H9 (cell line): ENCODE measurements at places on chromosomes 7 and 10. TPM values are rescaled to one million over a fixed set of nuclear protein-coding genes. Genes with fewer than 3 reads are reported as not detected.
A peak's percentile ranks its signal among the peaks of the same experiment; 100 is the strongest.

- DNase-seq = no peak
Measured at GRCh38 chr7:54785261-54785660, 26.2 kb upstream of the SEC61G start.

- DNase-seq = no peak
Measured at GRCh38 chr10:119539359-119539825, 3.1 kb downstream of the RGS10 start.

DNA sequence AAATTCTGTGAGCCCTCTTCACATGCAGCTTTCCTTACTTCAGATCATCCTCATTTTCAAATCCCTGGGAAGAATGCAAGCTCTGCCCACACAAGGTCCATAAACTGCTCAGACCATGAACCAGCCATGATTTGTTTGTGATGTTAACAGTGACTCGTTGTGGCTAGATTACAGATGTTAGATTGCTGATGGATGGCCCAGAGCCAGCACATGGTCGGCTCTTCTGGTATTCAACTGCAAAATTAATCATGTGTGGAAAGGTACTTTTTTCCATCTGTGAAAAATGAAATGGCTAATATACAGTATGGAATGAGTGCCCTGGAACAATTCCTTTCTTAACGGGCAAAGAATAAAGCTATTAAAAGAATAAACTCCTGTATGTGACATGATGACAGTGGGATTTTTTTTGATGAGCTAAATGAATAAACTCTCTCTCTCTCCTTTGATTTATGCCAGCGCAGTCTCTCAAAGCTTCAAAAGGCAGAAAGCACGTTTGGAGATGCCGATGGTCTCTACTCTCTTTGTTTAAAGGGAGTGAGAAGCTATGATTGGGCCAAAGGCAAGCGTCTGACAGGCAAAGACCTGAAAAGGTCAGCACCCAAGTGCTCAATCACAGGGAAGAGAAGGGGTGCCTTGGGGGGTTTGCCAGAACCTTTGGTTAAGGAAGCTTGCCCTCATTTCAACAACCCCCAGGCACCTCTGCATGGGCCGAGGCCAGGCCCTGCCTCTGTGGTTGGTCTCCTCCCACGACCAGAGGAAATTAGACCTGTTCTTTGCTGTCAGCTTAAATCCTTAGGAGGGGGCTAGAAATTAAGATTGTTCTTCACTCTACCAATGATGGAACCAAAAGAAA, 444.0 kb upstream of the NFE2L3 start:
- DNase-seq = no peak

DNA sequence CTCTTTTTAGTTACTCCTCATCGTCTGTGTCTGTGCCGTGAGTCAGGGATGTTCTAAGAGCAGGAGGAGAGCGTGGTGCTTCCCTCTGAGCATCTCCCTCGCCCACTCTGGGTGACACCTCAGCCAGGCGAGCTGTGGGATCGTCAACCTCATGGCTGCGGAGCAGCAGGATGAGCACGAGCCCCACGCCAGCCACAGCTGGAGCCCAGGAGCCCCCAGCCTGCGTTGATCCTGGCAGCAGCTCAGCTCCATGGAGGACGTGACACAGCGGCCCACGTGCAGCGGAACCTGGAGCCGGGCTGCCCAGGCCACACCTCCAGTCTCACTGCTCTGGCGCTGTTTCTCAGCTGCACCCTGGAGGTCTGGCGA, 512.0 kb downstream of the PTPRN2 start:
- no peak for DNase-seq

DNA sequence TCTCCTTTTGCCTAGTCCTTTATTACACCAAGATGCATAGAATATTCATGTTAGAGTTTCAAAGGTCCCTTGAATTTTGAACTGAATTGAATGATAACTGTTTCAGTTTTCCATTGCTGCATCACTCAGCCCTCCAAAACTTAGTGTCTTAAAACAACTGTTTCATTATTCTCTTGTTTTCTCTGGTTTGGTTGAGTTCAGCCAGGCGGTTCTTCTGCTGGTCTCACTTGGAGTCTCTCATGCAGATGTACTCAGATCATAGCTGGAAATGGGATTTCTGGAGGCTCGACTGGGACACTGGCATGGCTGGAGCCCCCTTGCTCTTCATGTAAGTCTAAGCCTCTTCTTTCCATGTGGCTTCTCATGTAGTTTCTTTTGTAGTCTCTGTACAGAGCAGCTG, 107.2 kb upstream of the MKI67 start:
- DNase-seq = no peak

DNA sequence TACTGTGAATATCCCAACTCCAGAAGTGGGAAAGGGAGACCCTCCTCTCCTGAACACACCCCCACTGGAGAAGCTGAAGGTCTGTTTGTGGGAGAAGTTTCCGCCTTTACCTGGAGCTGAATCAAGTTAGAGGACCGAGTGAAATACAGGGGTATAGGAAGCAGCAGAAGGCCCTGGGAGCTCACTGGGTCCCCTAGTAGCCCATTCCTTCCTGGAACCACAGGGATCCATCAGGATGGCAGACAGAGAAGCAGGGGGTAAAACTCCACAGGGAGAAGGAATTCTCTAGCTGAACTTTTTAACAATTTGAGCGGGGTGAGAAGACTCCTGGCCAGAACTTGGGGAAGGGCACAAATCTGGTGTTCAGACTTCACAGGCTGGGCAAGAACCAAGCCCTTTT, 275.8 kb downstream of the GRID1 start:
- DNase-seq = no peak

DNA sequence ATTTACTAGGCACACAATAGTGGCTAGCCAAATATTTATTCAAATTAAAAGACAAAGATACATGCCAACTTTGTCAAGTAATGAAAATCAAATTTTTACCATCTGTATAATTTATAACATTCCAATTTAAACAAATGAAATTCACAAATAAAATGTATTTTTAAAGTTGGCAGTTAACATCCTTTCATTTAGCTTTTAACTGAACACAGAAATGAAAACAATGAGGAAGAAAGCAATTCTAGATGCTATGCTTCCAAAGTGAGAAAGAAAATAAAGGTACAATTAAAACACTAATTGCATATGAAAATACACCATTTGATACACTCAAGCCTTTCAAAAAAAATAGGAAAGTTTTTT, 123.1 kb downstream of the MPP7 start:
- DNase-seq = no peak

GRCh38 chr10:29681676-29682448, 47.1 kb upstream of the SVIL start:
- no peak for DNase-seq

DNA sequence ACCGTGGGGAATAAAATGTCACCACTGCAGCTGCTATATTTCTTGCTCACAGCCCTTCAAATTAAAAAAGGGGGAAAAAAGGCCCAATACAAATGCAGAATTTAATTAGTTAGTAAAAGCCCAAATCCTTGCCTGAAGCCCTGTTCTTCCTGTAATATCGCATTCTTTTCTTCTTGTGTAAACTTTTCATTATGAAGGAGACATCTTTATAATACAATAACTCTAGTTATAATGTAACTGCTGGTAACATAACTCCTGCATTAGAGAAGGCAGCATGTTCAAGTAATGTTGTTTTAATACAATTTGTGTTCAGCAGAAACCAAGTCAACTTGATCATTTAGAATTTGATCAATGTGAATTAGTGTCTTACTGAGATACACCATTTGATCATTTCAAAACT, 250.9 kb downstream of the CHCHD3 start:
- DNase-seq = no peak

- no peak for DNase-seq
Measured at GRCh38 chr10:29836396-29836795, 201.6 kb upstream of the SVIL start.

DNA sequence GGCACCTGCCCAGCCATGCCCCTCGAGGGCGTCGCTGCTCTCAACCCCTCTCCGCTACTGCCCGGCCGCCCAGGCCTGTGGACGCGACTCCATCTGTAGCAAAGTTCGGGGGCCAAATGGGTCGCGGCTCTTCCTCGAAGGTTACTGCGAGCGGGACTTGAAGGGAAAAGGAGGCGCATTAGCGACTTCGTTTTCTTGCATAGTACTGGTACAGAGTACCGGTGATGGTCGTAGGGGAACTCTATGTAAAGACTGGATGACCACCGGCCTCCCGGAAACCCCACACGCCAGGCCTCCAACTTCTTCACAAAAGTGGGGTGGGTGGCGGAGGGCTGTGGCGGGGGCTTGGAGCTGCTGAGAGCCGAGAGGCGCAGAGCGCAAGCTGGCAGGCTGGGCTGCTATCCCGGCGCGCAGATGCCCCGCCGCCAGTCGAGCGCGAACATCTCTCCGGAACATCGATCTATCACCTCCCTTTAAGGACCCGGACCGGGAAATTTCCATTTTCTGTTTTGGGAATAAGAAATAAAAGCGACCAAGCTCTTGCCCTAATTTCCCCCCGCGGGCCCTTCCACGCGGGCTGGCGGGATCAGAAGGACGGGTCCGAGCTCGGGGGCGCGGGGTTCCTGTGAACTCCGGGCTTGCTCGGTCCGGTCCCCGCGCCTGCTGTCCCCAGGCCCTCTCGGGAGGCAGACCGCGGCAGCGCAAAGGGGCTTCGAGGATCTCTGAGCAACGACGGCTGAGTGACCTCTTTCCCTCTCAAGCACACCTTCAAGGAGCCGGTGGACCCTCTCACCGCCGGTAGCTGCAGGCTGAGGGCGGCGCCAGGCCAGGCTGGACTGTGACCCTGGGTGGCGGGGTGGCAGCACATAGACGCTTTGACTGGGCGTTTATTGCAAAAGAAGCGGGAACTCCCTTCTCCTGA, 12.2 kb upstream of the FEZF1 start:
- peak; percentile 70 for DNase-seq

GRCh38 chr7:102898532-102898859, 14.3 kb upstream of the LRRC17 start:
- DNase-seq = no peak

The CCNY gene
- total RNA-seq = 62.1 and 69.2 TPM in 2 replicates

The CYP3A4 gene
- not detected in 2 replicates for total RNA-seq

The PODXL gene
- total RNA-seq = 727 and 732 TPM in 2 replicates

The TSPAN13 gene
- 16.4 and 18.7 TPM in 2 replicates for total RNA-seq

The TMEM236 gene
- not detected in 2 replicates for total RNA-seq

The FOXK1 gene
- 14.4 and 14.8 TPM in 2 replicates for total RNA-seq

GRCh38 chr7:129739427-129739826, 127.9 kb downstream of the NRF1 start:
- DNase-seq = no peak

- DNase-seq = peak; percentile 27
Measured at GRCh38 chr7:151890355-151891004, 13.6 kb upstream of the PRKAG2 start.

GRCh38 chr7:150428671-150429451, 21.6 kb upstream of the GIMAP8 start:
- peak; percentile 56 for DNase-seq

GRCh38 chr7:136247211-136247610, 270.1 kb upstream of the MTPN start:
- no peak for DNase-seq

The ASB15 gene
- total RNA-seq = not detected in 2 replicates

The SLC35G1 gene
- 6.1 and 6.3 TPM in 2 replicates for total RNA-seq

DNA sequence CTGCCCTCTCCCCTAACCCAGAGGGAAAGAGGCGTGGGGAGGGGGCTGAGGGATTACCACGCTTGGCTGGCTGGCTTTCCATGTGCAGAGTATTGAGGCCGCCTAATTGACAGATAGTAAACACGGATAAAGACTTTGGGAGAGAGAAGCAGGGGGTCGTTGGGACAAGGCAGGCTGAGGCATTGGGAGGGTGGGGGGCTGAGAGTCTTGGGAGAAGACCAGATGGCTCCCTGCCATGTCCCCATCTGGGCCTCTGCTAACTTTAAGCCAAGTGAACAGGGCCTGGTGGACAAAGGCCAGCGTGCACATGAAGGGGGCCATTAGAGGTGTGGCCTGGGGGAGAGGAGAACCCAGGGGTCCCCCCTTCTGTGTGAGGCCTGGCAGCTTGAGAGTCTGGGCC, 55.4 kb upstream of the MXI1 start:
- no peak for DNase-seq

DNA sequence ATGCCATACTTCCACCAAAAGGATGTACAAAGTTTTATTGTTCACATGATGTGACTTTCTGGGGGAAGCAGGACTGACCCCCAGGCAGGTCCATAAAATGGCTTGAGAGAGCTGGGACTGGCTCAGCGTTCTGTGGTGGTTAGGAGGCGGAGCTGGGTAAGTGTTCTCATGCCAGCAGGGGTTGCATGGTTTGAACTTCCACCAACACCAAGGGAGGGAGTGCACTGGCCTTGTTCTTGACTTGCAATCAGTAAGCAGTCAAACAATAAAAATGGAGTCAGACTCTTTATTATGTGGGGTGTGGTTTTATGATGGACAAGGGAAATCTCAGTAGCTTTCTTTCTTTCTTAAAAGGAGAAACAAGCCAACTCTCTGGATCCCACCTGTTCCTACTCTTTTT, 95.4 kb upstream of the PRR15 start:
- DNase-seq = no peak

The SLC16A9 gene
- total RNA-seq = 4.1 and 4.3 TPM in 2 replicates

The NEURL1 gene
- 0.92 and 1.2 TPM in 2 replicates for total RNA-seq
